DMS79 treated with DMSO at 0.1 percent for 48 hours (cell line): ENCODE measurements at places on chromosomes 2 and 18.

DNA sequence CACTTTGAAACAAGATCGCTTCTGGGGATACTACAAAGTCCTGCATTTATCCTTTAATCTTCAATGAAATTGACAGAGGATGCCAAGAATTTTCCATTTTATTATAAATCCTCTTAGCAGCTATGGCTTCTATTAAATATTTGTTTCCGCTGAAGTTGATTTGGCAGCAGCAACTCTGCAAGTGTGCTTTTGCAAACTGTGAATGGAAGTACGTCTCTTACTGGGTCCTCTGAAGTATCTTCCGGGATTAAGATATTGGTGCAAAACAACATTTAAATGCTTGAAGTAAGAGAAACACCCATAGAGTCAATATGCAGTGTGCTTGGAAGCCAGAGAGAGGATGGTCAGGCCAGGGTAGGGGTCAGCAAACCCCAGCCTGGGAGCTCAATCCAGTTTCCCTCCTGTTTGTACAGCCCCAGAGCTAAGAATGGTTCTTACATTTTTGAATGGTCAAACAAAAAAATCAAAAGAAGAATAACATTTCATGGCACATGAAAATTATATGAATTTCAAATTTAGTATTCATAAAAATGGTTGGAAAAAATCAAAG lies 13.6 kb downstream of the CCDC68 start:
- no peak for DNase-seq

GRCh38 chr2:100272841-100273329 lies 49.4 kb downstream of the LONRF2 start:
- no peak for DNase-seq

DNA sequence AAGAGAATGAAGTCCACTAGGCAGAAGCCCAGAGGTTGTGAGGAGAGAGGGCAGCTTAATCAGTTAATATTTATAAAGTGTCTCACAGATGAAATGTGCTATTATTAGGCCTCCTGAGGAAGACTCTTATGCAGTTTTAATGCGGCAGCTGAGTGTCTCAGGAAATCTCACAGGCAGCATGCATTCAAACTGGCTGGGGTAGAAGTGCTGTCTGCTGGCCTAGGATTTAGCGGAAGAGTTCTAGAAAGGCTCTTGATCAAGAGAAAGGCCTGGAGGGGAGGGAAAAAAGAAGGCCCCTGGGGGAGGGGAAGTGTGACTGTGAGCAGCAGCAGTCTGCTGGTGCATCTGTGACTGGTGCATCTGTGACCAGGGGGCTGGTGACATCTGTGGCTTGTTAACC lies 133.0 kb downstream of the FSHR start:
- DNase-seq: peak; percentile 9

GRCh38 chr2:45770811-45771210 lies 119.3 kb downstream of the PRKCE start:
- no peak for DNase-seq

GRCh38 chr2:124039762-124040291 lies 14.7 kb downstream of the CNTNAP5 start:
- peak; percentile 73 for DNase-seq

GRCh38 chr2:193963472-193964119 lies 1693.4 kb upstream of the SLC39A10 start:
- DNase-seq: no peak

GRCh38 chr18:26386441-26386840 lies 160.2 kb downstream of the TAF4B start:
- DNase-seq: no peak

DNA sequence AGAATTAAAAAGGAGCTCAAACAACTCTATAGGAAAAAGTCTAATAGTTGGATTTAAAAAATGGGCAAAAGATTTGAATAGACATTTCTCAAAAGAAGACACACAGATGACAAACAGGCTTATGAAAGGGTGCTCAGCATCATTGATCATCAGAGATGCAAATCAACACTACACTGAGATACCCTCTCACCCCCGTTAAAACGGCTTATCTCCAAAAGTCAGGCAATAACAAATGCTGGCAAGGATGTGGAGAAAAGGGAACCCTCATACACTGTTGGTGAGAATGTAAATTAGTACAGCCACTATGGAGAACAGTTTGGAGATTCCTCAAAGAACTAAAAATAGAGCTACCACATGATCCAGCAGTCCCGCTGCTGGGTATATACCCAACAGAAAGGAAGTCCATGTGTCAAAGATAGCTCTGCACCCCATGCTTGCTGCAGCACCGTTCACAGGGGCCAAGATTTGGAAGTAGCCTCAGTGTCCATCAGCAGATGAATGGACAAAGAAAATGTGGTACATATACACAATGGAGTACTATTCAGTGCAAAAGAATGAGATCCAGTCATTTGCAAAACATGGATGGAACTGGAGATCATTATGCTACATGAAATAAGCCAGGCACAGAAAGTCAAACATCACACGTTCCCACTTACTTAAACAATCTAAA lies 46.7 kb upstream of the B3GNT7 start:
- DNase-seq: no peak

DNA sequence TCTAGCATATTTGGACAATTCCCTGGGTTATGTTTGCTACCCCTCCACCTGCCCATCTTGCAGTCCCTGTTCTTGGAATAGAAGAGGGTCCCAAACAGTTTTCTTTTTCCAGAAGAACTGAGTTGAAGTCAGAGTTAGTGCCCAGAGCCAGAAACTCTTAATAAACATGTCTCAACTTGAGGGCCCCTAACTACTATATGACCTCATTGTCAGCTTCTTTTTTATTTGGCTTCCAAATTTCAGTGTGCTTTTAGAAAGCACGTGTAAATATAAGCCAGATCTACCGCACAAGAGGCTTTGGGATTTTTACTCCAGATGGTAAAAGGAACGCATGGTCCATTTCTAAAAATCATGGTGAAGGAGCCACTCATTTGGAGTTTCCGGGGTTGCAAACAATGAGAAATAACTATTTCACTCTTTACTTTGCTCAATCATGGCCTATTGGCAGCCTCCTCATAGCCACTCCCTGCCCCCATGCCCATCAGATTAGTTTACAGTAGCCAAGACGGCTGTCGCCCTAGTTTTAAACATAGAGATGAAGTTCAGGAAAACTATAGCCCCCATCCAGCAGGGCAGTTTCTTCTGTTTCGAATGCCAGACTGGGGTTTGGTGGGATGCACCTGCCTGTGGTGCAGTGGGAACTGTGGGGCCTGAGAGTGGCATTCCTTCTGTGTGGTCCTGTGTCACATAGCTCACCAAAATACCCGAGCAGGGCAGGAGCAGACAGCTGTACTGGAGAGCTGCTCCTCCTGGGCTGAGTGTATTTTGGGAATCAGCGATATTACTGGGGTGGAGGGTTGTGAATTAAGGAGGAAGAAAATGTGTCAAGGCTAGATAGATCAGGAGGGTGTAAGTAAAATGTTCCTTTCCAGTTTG lies 1.7 kb downstream of the MAPRE3 start:
- no peak for DNase-seq

DNA sequence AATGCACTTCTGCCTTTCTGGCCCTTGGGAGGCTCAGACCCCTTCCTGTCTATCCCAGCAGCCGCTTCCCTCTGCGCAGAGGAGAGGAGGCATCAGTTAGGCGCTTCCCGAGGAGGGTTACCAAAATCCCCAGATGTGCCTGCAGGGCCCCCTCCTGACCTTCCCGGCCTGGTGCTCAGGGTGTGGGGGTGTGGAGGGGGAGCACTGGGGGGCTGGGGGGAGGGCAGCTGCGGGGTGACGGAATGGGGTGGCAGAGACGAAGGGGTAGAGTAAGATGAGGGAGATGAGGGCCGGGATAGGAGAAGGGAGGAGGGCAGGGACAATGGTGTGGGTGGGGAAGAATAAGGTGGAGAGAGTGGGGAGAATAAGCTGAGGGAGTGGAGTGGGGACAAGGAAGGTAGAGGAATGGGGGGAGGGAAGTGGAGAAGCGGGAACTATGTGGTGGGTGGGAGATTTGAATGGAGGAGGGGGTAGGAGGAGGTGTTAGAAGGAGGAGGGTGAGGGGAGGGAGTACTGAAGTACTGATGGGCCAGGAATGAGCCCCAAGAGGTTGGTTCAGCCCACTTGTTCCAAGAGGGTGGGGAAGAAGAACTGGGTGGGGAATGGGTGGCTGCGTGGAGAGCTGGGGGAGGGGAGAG lies 6.5 kb upstream of the ZAP70 start:
- no peak for DNase-seq

DNA sequence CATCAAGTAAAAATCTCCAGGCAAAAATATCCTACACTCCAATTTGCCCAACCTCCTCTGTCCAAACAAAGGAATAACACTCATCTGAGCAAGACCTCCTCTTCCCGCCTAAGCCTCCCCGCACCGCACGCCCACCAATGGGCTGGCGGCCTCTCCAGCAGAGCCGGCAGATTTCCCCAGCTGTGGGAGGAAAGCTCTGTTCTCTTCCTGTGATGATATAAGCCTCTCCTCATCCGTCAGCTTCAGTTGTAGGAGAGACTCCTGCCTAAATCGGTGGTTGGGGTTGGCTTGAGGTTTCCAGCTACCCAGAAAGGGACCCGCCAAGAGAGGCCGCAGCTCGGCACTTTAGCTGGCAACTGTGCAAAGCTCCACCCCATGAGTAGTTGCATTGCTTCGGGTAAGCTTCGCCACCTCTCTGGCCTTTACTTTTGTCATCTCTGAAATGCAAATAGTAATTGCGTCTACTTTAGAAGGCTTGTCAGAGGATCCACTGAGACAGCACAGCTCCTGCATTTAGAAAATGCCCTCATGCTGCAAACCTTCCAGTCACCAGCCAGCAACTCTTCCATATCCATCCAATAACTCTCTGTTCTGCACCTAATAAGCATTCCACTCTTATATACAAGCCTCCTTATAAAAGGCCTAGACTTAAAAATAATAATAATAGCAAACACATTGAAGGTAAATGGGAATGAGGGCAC lies 146.4 kb downstream of the MYT1L start:
- no peak for DNase-seq

DNA sequence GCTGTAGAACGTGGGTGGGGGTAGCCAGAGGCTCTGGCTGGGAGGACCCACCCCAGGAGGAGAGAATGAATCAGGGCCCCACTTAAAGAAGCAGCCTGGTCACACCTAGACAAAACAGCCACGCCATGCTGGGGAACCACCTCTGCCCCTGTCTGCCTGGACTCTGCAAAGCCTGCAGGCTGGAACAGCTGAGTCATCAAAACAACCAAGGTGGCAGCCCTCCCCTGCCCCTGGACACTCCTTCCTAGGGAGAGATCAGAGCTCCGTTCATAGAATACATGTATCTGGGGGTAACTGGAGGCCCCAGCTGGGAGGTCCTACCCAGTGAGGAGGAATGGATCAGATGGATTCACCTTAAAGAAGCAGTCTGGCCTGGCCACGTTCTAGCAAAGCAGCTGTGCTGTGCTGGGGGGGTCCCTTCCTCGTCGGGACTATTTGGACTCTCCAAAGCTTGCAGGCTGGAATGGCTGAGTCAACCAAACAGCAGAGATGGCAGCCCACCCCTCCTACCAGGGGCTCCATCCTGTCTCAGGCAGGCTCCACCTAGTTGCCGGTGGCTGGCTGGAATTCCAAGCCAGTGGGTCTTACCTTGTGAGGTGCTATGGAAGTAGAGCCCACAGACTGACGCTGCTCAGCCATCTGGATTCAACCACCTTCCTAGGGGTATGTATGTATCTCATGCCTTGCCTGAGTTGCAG lies 50.5 kb upstream of the NT5C1B start:
- DNase-seq: no peak

GRCh38 chr2:118464546-118465265 lies 376.4 kb downstream of the INSIG2 start:
- no peak for DNase-seq

DNA sequence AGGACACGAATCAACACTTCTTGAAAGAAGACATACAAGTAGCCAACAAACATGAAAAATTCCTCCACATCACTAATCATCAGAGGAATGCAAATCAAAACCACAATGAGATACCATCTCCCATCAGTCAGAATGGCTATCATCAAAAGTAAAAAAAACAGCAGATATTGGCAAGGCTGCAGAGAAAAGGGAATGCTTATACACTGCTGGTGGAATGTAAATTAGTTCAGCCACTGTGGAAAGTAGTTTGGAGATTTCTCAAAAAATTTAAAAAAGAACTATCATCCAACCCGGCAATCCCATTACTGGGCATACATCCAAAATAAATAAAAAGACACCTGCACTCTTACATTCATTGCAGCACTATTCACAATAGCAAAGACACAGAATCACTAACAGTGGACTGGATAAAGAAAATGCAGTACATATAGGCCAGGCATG lies 78.7 kb downstream of the GRB14 start:
- no peak for DNase-seq

GRCh38 chr2:142987044-142987443 lies 109.6 kb downstream of the KYNU start:
- no peak for DNase-seq

- no peak for DNase-seq
These were observed 291.5 kb downstream of the LRATD1 start for GRCh38 chr2:14923820-14924580.

DNA sequence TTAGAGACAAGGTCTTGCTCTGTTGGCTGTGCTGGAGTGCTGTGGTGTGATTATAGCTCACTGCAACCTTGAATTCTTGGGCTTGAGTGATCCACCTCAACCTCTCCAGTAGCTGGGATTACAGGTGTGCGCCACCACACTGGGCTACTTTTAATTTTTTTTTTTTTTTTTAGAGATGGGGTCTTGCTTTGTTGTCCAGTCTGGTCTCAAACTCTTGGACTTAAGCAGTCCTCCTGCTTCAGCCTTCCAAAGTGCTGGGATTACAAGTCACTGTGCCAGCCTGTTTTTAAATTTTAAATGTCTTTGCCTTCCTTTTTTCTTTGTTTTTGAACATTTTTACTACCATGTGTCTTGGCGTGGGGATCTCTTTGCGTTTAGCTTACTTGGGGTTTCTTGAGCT lies 32.5 kb downstream of the TAF4B start:
- no peak for DNase-seq

DNA sequence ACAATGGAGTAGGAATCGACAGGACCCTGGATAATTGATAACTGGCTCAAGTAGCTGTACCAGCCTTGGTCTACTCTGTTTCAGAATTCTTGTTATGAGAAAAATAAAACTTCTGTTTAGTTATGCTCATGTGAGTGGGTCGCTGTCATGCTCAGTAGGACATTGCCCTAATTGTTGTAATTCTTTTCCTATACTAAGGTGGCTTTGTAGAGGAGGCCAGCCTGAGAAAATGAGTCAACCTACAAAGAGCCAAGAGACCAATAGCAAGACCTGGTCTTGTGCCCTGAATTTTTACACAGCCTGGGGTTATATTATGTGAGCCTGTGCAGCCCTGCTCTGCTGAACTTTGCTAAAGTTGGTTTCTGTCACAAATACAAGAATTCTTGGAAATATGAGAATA lies 238.4 kb downstream of the MEIS1 start:
- DNase-seq: no peak

DNA sequence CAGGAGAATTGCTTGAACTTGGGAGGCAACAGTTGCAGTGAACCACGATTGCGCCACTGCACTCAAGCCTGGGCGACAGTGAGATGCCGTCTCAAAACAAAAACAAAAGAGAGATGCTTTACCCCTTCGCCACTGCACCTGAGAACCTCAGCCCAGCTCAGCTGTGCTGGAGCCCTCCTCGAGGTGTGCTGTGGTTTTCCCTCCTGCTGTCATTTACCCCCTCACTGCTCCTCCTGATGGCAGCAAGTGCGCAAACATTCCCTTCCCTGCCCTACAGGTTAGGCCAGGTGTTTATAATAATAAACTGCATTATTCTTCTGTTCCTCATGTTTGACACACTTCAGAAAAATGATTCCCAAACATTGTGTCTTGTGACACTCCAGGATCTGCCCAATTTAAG lies 8.4 kb downstream of the FBXO36 start:
- peak; percentile 68 for DNase-seq

GRCh38 chr2:208466151-208466919 lies 59.7 kb downstream of the PTH2R start:
- peak; percentile 3 for DNase-seq
